ENCODE measurements at places on chromosomes 2 and 18. TPM values are rescaled to one million over a fixed set of nuclear protein-coding genes. Genes with fewer than 3 reads are reported as not detected.

DNA sequence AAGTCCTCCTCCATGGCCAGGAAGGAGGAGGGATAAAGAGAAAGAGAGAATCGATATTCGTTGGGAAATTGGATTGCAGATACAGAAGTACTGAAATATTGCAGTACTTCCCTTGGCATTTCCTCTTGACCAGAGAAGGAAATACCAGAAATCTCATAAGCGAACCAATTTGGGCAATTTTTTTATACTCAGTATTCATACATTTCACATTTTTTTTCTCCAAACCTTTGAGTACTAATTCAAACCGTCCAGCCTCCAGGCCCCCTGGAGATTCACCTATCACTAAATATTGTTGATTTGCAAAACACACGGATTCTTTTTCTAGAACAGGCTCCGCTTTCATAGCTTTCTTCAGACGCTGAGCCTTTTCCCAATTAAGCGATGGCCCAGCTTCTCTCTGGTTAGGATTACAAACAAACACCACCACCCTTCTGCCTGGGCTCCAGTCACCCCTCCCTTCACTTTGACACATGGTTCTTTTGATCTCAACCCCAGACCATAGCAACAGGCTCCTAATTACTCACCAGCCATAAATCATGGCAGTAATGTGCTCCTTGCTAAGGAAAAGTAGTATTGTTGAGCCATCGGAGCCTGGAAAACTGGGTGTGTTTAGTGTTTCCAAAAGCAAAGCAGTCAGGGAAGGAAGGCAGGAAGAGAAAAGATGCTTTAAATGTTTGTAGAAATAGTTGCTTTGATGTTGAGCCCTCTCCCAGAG, 138.4 kb upstream of the CCDC68 start:
- DNase-seq = no peak

AFF3 gene
- total RNA-seq = 0.54 TPM

DNA sequence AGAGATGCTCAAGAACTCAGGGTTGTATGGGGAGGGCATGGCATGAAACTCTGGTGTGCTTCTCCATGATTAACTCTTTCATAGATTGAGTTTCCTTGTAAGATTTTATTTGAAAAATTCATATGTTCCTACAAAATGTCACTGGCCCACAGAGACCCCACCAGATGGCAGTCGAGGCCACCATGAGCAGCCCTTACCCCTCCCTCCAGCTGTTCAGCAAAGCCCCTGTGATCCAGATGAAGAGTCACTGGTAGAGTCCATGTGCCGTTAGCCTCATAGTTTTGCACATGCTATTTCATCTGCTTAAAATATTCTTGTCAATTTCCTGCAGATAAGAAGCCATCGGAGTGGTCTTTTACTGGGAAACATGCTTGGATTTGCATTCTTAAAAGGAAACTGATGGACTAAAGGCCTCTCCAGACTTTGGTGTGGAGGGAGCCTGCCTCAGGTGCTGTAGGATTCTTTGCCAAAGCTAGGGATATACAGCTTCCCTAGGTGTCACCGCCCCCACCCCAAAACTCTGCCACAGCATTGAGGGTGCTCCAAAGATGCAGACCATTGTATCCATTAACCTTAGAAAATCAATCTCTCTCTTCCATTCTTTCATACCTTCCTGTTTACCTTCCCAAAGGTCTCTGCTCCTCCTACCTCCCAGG, 18.8 kb downstream of the ZNF385B start:
- DNase-seq = peak; percentile 2

MFSD2B gene
- not detected for total RNA-seq

DNA sequence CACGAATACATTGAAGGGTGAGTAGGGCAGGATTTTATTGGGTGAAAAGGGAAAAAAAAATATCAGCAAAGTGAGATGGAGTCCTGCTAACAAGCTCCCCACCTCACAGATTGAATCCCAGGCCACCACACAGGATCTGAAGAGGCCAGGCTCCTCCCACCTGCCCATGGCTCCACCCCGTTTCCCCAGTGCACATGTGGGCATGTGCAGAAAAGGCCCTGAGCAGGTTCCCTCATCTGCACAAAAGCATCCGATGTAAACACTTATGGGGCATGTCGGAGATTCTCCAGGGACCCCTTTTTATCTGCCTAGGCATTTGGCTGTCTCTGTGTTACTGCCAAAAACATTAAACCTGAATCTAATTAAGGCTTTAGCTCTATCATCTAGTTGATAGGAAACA, 35.2 kb downstream of the SKA1 start:
- DNase-seq = no peak

DNA sequence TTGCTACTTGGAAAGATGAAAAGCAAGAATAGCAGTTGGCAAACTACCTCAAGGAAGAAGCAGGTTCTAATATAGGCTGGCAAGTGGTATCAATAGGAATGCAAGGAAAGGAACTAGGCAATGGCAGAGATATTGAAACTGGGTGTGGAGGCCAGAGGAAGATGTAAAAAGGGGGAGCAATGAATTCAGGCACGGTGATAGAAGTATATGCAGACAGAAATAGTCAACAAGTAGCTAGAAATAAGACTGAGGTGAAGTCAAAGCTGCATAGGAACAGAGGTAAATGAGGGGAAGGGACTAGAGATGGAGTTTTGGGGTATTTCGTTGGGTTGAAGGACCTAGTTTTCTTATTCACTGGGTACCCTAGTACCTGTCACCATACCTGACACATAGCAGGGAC, 4.1 kb downstream of the PCBP1 start:
- no peak for DNase-seq

- DNase-seq = no peak
Measured at GRCh38 chr2:88019985-88020384, 3.6 kb upstream of the RNU2-63P start.

GCG gene
- total RNA-seq = not detected

DNA sequence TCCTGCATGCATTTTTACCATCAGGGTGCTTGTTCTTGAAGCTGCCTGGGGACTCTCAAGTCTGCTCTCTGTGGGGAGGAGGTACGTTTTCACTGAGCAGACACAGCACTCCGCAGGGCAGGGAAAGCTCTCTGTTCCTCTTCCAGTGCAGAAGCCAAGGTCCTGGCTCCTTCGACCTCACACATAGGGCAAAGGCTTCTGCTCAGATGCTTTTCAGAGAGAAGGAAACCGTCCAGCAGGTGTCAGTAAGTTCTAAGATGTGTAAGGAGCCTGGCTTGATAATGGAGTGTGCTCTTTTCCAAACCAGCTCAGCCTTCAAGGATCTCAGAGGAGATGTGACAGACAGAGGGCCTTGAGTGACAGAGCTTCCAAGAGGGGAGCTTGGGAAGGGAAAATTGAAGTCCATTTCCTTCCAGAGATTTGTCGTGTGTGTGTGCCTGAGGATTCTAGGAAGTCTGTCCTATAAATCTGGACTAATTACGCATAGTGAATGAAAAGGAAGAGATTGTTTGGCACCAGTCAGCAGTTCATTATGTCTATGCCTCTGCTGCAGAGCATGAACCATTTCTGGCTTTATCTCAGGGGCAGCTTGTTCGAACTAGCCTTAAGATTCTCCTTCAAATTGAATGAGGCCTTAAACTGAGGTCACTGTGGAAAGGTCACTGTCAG, 67.3 kb upstream of the UPP2 start:
- DNase-seq = peak; percentile 46

RAB6C gene
- total RNA-seq = 0.40 TPM

GRCh38 chr2:119702918-119703401, 24.0 kb downstream of the TMEM177 start:
- DNase-seq = peak; percentile 74

DNAH6 gene
- total RNA-seq = 3.2 TPM

- DNase-seq = no peak
Measured at GRCh38 chr18:49416511-49416910, 43.9 kb downstream of the DYM start.

SF3B1 gene
- 904 TPM for total RNA-seq

METTL4 gene
- 19.4 TPM for total RNA-seq

DNA sequence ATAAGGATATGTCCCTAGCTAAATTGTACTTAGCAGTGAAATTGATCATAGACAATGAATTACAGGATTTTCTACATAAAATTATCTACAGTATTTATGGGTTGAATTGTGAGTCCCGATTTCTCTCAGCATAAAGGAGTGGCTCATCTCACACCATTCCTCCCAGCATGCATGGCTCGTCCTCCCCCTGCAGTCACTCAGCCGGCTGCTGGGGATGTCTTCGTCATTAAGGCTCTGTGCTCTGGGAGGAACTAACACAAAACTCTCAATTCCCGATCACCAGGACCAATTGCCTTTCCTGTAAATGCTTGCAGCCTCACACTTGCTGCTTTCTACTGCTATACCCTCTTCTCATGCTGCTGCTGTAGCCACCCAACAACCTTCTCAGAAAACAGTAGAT, 75.9 kb downstream of the TXNL1 start:
- DNase-seq = no peak

DNA sequence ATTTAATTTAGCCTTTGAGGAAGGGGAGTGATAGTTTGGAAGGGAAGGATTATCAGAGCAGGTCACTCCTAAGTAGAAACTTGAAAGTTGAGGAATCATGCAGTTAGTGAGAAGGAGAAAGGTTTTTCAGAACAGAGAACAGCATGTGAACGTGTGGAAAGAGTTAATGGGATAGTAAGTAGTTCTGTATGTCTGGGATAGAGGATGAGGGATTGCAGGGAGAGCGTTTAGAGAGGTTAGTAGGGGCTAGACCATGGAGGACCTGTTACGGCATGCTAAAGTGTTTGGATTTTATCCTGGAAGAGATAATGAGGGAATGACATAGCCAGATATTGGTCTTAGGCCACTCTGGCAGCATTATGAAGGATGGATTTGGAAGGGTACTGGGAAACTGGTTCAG, 1.8 kb downstream of the ZNF512 start:
- no peak for DNase-seq

ZBTB7C gene
- total RNA-seq = 47.6 TPM

ELOA2 gene
- total RNA-seq = not detected

DNA sequence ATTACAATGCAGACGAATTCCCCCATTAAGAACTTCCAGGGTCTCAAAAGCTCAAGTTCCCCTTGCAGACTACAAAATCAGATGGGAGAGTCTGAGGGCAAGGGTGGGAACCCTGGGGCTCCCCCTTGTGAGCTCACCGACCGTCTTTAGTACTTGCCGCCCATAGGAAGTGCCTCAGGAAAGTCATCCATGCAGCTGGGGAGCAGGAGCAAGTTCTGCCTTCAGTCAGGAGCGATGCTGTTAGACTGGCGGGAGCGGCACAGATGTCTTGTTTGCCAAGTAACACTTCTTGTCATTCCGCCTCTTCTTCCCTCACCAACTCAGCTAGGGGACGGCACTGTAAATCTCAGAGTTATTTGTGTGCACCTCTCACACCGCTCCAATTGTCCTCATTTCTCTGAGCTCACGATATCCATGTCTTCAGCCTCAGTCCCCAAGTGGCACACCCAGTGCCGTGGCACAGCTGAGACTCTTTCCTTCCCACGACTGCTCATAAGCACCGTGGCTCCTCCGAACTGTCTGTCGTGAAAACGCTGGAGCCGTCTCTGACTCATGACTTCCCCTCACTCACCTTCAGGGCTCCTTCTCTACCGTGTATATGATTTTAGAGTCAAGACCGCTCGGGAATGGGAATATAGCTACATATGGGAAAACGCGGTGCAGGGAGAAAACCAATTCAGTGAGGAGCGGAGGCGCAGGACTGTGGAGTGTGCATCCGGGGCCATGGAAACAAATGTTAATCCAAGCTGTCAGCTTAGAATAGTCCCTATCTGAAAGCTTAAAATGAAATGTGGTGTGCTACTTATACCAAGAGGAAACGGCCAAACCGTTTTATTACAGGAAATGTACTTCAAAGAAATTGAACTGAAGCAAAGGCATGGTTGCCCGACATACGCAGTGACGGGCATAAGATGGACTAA, 34.0 kb downstream of the UXS1 start:
- DNase-seq = no peak

DNA sequence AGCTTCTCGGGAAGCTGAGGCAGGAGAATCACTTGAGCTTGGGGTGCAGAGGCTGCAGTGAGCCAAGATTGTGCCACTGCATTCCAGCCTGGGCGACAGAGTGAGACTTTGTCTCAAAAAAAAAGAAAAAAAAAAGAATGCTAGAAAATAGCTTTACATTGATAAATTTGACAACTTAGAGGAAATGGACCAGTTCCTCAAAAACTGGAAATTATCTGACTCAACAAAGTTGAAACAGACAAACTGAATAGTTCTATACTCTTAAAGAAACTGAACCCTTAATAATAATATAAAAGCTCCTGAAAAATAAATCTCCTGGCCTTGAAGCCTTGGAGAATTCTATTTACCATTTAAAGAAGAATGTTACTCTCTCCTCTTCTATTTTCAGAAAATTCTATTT, 151.0 kb upstream of the BCL2L11 start:
- no peak for DNase-seq

NT5C1B gene
- total RNA-seq = not detected

EGR4 gene
- not detected for total RNA-seq

- no peak for DNase-seq
Measured at GRCh38 chr18:36828157-36828629, 609 bp downstream of the TPGS2 start.

GREB1L gene
- total RNA-seq = 25.0 TPM

GRCh38 chr18:54880395-54881105, 52.3 kb downstream of the RAB27B start:
- DNase-seq = no peak

- no peak for DNase-seq
Measured at GRCh38 chr2:216281876-216282275, 90.4 kb downstream of the MARCHF4 start.

- DNase-seq = no peak
Measured at GRCh38 chr2:226977775-226978190, 141.9 kb downstream of the RHBDD1 start.

GRCh38 chr2:158923180-158923594, 45.3 kb upstream of the TANC1 start:
- DNase-seq = peak; percentile 10

DNA sequence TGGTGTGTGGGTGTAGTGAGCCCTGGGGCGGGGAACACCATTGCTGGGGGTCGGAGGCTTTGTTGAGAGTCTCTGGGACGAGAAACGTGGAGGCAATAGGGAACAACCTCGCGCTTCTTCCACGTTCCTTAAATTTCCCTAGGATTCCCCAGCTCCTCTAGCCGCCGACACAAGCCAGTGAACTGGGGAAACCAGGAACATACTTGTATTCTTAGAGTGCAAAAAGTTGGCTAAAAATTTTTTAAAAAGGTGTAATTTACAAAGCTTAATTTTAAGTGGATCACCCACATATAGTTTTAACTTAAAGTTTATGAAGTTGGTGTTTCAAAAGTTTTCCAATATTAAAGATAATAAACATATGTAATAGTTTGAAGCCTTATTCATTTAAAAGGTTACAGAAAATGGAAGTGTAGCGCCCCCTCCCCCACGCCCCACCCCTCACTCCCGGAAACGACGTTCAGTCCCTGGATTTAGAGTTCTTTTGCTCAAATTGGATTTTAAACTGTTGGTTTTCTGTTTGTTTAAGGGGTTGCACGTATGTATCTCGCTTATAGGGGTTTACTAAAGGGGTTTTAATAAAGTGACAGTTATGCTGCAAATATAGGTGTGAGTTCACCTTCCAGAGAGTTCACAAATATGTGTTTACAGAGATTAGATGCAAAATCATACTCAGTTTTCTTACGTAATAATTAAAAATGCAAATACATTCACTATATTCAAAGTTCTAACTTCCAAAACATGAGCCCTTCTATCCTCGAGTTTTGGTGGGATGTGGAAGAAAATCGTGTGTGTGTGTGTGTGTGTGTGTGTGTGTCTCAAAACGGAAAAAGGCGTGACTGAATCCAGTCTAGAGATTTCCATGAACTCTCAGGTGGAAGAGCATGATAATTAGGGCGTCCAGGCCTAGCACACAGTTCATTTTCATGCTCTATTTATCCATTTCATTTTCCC, 872 bp downstream of the DSG2 start:
- peak; percentile 45 for DNase-seq

GAREM1 gene
- total RNA-seq = 5.2 TPM

GRCh38 chr2:1550658-1551316, 137.5 kb downstream of the TPO start:
- DNase-seq = peak; percentile 66

Data from thyroid gland (tissue), 4 donors.